Stimulated activated CD4-positive, alpha-beta T cell treated with anti-CD3 and anti-CD28 coated beads, Interleukin-4, amount 100 ng/mL, for 24 hours (primary cell): ENCODE measurements at places on chromosomes 12 and 14.

GRCh38 chr12:4148418-4149056, 125.0 kb upstream of the CCND2 start:
- peak; percentile 48 for DNase-seq

DNA sequence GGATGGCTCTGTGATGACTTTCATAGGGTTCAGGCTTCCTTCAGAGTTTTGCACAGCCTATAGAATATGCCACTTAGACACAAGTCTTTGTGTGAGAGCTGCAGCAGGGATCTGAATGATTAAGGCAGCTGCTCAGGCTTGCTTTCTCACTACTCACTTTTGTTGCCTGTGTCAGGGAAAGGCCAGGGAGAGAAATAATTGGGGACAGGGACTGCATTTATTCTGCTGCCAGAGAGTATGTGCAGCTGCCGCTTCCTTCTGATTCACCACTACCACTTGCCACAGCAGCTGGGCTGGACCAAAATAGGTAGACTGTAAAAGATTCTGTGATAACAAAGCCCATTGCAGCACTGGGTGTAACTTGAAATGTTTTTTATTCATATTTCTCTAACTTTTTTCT, 49.7 kb downstream of the TRMT5 start:
- DNase-seq, result no peak

DNA sequence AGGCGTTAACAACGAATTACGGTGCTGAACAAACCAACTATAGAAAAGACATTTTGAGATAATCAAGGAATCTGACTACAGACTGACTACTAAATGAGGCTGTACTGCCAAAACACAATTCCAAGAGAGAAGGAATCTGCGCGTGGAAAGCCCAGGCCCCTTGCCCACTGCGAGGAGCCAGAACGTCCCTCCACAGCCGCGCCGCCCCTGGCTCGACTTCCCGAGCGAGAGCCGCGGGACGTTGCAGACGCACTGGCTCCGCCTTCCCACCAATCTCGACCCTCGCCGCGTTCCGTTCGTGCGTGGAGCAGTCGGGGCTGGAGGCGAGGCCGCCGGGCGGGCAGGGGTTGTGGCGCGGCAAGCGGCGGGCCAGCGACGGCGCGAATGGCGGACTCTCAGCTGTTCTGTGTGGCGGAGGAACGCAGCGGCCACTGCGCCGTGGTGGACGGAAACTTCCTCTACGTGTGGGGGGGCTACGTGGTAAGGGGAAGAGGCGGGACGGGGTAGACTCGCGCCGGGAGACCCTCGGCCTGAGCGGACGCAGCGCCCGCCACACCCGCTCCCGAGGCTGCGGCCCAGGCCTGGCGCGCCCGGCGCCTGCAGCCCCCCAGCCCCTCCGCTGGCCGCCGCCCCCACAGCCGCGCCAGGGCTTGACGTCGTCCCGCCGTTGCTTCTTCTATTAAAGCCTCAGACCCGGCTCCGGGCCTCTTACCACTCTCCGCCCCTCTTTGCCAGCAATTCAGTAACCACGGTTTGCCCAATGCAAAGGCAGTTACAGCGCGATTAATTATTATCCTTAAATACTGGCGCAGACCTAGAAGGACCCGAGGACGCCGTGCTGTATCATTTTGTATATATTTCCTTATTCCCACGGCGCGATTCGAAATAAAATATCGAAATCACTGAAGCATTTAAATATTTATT, at the start of gene KLHDC1:
Gene KLHDC1 (plus strand): TSS at position 310 of the 924 bp plus-strand sequence. CDS start 75 bp downstream, at position 385.
- peak; percentile 75 for DNase-seq

GRCh38 chr14:92649066-92649465, 99.4 kb downstream of the LGMN start:
- DNase-seq, result no peak

DNA sequence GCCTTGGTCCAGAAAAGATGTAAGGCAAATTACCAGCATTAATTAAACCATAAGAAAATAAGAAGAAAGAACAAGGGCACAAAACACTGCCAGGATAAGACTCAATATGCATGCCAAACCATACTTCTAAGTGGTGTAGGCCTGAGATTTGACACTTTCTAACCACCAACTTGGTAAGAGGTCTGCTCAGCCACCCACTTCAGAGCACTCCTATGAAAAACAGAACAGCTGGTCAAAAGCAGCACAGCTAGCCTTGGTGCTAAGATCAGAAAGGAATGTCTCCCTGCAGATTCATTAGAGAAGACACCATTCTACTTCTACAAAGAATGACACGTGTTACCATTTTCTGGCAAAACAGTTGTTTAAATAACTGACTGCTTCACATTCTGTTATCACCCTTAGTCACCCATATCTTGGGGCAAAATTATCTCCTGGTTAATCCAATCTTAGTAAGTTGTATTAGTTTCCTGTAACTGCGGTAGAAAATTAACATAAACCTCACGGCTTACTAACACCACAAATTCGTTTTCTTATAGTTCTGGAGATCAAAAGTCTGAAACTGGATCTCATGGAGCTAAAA, 13.2 kb downstream of the RPS6KA5 start:
- no peak for DNase-seq

DNA sequence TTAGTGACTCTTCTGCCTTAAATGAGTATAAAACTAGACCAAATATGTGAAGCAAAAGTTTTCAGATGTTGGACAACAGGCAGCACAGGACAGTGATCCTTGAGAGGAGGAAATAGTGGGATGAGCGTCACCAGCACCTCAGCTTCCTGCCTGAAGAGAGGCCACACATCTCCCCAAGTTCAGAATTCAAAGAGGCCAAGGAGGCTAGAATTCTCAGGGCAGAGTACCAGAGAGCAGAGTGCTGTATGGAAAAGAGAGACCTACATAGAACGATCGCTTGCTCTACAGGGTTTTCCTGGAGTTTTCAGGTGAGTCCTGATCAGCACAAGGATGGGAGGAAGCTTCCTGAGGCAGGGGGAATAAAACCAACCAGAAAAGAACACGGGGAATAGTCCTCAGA, 107.0 kb downstream of the PTPRR start:
- no peak for DNase-seq

GRCh38 chr12:107026806-107027635, 40.1 kb upstream of the MTERF2 start:
- no peak for DNase-seq
